ENCODE measurements at places on chromosomes 2 and 18.

GRCh38 chr2:37543999-37544557 lies 127.4 kb downstream of the CDC42EP3 start:
- DNase-seq = no peak

GRCh38 chr2:129458006-129458405 lies 521.5 kb upstream of the RAB6C start:
- no peak for DNase-seq

DNA sequence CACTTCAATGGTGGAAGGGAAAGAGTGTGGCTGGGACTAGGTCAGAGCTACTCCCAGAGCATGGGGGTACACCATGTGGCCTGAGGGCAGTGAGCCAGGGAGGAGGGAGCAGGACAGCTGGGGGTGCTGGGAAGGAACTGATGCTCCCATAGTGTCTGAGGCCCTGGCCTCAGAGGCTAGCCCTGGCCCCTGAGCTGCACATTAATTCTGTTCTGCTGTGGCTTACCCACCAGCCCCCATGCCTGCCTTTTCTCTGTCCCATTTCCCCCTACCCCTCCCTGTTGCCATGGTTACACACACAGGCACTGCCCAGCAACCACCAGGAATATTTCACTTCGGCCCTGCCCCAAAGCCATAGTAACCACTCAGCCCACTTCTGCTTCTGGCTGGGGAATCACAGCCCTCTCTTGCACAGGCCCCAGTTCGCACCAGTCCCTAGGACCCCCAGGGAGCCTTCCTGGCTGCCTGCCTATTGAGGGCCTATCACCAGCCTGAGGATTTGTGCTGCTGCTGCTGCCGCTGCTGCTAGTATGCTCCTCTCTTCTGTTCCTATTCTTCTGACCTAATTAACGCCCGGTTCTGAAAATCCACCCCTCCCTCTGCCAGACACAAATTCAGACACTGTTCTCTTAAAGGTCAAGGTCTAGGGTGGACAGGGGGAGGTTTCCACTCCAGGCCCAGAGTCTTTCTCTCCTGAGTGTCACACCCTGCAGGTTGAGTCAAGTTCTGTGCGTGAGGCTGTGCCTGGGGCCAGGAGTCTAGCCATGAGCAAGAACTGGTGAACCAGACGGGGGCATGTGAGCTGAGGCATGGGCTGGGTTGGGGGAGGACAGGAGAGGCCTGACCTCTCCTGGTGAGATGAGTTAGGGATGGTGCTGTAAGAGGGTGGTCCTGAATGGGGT lies 87.1 kb upstream of the MCFD2 start:
- no peak for DNase-seq

- DNase-seq = no peak
These were observed 31.3 kb downstream of the LANCL1 start for GRCh38 chr2:210445116-210445707.

- no peak for DNase-seq
These were observed 760.0 kb upstream of the FSHR start for GRCh38 chr2:49914281-49914680.

DNA sequence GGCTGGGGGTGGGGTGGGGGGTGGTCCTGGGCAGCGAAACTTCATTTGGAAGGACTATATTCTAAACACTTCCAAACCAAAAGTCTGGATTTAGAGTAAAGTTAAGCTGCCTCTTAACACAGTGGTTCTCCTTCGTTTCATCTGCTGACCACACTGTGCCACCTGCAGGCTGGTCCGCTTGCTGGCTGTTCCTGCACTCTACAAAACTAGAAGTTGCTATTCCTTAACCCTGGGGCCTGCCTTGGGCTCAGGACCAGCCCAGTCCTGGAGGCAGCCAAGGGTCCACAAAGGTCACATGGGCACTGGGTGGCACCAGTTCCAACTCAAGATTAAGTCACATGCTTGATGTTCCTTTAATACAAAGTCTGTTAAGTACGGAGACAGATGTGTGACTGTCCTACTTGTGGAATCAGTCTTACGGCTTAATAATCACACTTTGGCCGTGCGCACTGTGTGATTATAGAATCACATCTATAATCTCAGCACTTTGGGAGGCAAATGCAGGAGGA lies 195.4 kb downstream of the FAM210A start:
- DNase-seq = no peak

- no peak for DNase-seq
These were observed 66.2 kb downstream of the HS1BP3 start for GRCh38 chr2:20584399-20585358.

DNA sequence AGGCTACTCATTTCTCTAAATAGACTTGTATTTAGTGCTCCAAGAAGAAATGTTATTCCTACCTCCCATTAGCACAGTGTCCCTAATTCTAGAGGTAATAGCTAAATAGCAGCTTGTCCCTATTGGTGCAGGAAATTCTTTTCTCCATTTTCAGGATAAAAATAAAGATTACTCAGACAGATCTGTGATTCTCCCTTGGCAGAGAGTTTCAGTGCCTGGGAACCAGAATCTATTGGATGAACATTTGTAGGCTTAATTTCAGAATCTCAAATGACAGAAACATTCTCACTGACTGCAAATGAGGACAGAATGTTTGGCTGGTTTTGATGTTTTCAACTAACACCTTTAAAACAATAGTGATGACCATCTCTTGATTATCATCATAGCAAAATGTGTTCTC lies 33.3 kb upstream of the LGALSL start:
- no peak for DNase-seq

DNA sequence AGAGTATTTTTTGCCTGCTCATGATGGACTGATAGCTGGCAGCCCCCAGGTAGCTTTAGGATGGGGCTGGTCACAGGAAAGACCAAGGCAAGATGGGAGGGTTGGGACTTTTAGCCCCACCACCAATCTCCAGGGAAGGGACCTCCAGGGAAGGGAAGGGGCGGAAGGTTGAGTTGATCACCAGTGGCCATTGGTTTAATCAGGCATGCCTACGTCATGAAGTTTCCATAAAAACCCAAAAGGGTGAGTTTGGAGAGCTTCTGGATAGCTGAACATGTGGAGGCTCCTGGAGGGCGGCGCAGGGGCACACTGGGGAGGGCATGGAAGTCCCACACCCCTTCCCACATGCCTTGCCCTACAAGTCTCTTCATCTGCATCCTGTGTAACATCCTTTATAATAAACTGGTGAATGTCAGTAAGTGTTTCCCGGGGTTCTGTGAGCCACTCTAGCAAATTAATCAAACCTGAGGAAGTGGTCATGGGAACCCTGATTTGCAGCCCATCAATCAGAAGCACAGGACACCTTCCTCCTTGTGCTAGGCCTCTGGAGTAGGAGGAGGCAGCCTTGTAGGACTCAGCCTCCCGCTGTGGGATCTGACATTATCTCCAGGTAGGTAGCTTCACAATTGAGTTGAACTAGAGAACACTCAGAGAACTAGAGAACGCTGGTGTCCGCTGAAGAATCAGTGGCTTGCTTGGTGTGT lies 30.3 kb downstream of the RAB31 start:
- no peak for DNase-seq

DNA sequence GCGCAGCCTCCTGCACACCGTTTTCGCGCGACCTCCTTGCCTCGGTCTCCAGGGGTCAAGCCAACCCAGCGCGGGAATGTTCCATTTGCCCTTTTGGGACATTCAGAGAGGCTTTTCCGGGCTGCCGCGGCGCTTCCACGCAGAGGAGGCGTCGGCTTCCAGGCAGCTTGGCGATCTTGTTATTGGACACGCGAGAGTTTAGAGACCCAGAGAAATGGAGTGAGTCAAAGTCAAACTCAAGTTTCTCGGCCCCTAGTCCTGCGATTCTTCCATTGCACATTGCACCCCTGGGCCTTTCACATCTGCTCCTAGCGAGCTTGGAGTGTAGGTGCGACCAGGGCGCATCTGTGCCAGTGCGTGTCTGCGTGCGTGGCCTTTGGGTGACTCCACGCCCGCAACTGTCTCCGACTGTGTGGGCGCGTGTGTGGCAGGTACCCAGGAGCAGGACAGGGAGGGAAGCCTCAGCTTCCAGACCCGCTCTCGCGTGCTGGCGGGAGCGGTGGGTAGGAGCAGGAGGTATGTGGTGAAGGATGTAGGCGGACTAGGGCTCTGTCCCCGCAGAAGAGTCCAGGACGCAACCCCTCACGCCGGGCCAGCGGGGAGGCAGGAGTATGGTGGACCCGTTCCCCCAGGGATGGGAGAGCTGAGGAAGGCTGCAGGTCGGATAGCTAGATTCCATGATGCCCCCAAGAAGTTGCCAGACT lies 13.5 kb downstream of the SIX3 start:
- no peak for DNase-seq

DNA sequence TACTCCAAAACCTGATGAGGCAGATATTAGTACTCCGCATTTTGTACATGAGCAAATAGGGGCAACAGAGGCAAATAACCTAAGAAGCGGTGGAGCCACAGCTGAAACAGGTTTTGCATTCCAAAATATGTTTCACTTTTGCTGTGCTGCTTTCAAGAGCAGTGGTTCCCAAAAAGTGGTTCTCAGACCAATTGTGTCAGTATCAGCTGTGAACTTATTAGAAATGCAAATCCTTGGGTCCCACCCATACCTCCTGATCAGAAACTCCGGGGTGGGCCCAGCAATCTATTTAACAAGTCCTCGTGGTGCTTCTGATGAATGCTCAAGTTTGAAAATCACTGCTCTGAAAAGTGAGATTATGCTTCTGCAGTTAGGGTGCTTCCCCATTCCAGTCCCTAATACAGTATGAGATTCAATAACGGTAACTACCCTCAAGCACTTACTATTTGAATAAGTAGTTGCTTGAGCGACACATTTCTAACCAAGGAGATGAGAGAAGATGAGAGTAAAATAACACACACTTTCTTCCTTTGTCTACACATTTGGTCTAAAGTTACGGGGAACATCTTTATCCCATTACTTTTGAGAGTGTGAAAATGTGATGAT lies 17.8 kb upstream of the TCF4 start:
- DNase-seq = no peak

DNA sequence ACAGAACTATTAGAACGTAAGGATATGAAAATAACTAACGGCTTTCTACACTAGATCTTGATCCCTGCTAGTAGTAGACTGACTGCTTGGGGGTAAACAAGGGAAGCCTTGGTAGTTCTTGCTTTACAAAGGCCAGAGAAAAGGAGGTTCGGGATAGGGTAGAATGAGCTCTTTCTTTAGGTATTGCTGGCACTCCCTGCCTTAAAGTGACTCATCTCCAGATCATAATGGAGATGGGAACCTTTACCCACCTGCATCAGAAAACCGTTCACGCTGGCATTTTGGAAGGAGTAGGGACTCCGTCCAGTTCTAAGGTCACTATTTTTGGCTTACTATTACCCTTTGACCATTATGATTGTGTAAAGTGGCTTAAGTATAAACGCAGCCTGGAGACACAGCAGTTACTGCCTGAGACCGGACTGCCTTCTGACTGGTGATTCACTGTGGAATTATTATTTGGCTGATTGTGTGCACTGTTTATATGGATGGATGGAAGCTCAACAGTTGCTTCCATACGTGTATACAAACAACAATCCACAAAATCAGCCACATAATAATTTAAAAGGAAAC lies 482.5 kb downstream of the STK39 start:
- no peak for DNase-seq

DNA sequence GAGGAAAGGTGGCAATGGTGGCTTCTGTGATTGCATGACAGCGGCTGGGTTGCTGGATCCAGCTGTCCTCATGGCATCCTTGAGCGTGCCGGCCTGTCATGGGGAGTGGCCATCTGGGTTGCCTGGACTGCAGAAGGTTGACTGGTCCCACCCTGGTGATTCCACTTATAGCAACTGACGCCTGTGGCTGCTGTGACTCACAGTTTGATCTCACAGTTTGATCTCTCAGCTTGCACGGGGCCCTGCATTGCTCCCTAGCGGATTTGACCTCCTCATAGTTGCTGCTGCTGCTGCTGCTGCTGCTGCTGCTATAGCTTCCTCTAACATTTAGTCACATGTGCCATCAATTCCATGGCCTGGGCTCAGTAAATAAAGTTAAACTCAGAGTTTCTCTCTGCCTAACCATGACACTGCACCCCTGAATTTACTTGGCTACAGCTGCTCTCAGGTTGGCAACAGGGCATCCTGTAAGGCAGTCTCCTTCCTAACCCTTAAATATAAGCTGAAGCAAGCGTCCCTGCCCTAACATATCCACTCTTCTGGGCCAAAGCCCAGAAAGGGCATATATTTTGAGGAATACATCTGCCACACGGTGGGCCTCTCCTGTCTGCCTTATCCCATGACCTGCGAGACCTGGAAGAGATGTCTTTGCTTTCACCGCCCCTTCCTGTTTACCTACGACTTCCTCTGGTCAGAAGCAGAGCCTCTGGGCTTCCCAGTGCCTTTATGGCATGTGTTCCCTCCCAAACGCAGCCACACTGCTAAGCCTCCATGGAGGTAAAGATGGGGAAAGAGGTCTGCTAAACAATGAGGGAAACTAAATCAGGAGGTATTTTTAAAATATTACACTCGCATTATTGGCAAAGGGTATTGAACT lies 37.8 kb upstream of the CCDC150 start:
- DNase-seq = no peak

GRCh38 chr2:20925265-20925889 lies 102.5 kb upstream of the LDAH start:
- DNase-seq = no peak

DNA sequence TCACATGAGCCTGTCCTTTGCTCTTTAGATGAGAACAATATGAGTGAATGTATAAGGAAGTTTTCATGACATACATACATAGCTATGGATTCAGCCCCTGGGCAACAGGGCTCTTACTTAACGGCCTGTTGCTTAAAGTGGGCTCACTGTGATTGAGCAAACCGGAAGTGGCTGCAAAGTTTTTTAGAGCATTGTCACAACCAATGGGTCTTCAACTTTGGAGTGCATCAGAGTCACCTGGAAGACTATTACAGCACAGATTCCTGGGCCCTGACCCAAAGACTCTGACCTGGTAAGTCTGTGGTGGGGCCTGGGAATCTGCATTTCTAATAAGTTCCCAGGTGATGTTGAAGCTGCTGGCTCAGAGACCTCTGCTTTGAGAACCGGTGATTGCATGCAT lies 106.3 kb upstream of the SEC11C start:
- DNase-seq = no peak

DNA sequence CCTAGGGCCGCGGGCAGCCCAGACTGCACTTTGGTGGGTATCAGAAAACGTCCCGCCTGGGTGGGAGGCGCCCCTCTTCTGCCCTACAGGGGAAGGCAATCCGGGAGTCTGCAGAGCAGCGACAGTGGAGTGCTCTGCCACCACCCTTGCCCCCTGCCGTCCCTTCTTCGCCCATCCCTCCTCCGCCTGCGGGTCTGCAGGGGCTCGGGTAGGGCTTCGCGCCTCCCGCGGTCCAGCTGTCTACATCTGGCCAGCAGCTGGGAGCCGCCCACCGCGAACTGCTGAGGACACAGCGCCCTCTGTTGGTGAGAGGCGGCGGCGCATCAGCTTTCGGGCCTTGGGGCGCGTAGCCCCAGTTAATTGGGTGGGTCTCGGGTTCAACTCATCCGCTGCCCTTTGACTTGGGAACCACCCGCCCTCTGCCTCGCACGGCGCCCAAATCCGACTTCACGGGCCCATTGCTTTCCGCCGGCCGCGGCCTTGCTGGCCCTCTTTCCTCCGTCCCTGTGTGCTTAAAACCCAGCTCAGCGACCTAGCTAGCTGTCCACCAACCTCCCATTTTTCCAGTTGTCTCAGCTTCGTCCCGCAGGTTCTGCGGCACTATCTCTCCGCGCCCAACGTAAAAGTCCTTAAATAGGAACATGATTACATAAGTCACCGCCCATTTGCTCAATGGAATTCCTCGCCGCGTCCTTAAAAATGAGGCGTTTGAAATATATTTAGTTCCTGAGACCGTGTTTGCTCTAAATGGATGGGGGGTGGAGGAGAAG lies 17.6 kb downstream of the WNT10A start:
- peak; percentile 72 for DNase-seq

GRCh38 chr2:74526649-74527230 lies 709 bp upstream of the DQX1 start:
- DNase-seq = no peak

GRCh38 chr18:37393221-37393827 lies 172.3 kb downstream of the CELF4 start:
- DNase-seq = no peak

GRCh38 chr2:9806656-9807055 lies 36.6 kb upstream of the TAF1B start:
- DNase-seq = no peak

Data from activated CD4-positive, alpha-beta T cell treated with anti-CD3 and anti-CD28 coated beads for 24 hours (primary cell).